ENCODE measurements at places on chromosomes 11 and 22.

DNA sequence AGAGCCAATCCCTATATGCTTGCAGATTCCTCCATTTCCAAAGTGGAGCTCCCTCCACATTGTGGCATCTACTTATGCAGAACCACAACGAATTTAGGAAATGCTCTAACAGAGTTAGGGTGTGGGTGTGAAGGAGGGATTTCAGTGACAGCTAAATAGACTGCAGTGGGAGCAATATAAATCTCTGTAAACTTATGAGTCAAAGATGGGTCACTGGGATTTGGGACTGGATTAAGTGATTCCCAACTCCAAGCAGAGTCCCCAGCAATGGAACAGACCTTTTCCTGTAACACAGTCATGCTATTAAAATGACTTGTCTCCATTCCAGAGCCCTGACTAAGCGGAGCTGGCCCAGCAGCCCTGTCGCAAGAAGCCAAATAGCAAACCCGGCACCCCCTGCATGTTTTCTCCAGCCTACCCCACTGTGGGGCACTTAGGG, 36.6 kb downstream of the RPL27A start:
- no peak for DNase-seq

DNA sequence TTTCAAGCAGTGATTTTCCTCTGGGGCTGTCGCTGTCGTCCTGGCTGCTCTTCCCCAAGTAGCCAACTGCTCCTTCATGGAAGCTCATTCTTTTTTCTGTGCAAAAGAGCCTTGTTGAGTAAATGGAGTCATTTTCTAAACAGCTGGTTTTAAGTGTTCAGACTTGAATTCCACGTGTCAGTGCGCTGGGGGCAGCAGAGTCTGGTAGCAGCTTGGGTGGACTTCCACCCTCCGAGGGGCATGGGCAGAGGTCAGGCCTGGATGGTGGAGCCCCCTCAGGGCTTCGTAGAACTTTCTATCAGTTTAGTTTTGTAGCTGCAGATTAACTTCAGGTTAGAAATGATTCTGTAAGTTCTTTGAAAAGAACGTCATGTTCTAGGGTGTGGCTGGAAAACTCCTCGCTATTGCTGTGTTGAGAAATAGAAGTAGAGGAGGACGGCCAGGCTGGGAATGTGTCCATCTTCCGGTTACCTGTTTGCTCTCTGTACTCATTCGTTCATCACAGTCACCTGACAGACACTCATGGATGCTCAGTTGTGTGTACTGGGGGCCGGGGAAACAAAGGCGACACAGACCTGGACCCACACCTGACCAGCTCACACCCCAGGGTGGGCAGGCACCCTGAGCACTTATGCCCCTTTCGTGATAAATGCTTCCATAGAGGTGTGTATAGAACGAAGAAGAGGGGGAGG, 270.7 kb downstream of the TBC1D22A start:
- no peak for DNase-seq

GRCh38 chr11:120816176-120816575, 207.7 kb upstream of the TBCEL start:
- DNase-seq, result no peak

DNA sequence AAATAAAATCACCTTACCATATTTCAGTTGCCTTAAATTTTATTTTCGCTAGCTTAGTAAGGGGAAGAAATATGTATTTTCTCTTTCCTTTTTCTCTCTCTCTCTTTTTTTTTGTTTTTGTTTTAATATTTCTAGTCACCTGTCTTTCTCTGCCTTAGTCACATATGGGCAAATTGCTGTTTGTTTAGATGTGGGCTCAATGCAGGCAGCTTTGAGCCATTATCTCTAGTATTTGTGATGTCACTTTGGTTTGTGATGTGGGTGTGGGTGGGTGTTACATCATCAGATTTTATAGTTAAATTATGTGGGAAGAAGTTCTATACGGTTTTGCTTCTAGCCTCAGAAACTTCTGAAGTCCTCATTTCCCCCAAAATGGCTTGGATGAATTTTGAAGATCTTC, at the start of gene C22orf31:
Gene C22orf31, minus strand, starts transcription at position 59 of the 400 bp plus-strand sequence. Its CDS starts 39 bp downstream, at position 20.
- no peak for DNase-seq

GRCh38 chr11:67252831-67253239, 13.4 kb upstream of the GRK2 start:
- no peak for DNase-seq

GRCh38 chr11:72514331-72514730, 80.0 kb upstream of the CLPB start:
- DNase-seq, result no peak
